ENCODE measurements at places on chromosomes 1 and 21.

DNA sequence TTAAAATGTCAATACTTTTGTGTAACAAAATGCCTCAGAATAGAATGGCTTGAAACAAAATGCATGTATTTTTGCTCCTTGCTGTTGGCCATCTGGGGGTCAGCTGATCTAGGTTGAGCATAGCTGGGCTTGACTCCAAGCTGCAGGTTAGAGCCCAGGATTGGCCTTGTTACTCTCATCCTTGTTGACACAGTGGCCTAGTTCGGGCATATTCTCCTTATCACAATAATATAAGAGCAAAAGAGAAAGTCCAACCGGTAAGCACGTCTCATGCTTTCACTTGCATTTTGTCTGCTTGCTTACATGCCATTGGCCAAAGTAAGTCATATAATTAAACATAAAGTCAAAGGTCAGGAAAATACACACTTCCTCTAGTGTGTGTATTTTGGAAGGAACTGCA is 456.2 kb downstream of the KCNT2 start:
- no peak for DNase-seq

DNA sequence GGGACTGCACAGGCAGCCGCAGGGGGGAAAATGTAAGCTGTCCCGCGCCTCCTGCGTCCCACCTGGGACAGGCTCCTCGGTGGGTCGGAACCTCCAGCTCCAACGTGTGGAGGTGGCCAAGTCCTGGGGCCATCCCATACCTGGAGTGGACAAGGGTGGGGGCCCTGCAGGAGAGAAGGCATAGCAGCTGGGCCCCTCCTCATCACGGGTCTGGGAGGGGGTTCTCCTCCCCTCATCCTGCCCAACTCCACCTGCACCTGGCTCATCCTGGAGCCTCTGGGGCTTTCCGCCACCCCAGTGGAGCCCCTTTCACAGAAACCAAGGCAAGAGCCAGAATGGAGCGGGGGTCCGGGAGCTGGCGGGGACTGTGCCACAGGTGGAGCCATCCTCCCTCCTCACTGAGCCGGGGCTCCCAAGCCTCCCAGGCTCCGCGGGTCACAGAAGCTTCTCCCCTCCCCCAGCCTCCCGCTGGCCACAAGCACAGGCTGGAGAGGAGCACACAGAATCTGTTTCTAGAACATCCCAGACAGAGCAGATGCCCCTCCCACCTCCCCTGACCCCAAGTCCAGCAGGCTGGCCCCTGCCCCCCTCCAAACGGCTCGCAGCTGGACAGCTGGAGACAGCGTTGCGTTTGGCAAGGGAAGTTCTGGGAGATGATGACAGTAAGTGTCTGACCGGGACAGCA is 65.8 kb downstream of the MEGF6 start:
- no peak for DNase-seq

DNA sequence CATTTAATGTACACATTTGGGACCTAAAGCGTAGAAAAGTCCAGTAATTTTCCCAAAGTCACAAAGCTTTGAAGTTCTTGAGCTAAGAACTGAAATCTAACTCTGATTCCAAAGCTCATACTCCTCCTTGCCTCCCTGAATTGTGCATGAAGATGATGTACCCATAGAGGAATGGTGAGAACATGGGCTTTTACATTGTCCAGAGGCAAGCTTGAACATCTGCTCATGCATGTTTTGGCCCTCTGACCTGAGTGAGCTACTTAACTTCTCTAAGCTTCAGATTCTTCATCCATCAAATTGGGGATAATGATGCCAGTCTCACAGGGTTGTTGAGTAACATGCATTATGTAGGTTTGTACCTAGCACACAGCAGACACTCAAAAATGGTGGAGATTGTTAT is 258.4 kb upstream of the HOOK1 start:
- DNase-seq, result no peak

DNA sequence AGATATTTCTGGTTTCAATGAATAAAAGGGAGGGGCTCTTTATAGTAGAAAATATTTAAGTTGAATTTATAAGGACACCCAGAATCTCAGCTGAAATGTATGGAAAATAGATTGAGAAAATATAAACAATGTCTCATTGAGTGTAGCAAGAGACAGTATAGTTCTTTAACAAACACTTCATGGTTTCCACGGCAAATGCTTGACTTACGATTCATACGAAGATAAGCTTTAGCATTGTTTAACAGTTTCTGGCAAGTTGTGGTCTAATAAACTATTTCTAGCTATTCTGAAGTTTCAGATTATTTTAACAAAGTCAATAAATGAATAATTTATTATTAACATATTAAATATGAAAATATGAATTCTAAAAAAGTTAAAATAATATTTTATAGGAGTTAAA is 1419.4 kb downstream of the KCNT2 start:
- DNase-seq, result no peak

- no peak for DNase-seq
These were observed 76.2 kb downstream of the NFIA start for GRCh38 chr1:61158591-61158990.

DNA sequence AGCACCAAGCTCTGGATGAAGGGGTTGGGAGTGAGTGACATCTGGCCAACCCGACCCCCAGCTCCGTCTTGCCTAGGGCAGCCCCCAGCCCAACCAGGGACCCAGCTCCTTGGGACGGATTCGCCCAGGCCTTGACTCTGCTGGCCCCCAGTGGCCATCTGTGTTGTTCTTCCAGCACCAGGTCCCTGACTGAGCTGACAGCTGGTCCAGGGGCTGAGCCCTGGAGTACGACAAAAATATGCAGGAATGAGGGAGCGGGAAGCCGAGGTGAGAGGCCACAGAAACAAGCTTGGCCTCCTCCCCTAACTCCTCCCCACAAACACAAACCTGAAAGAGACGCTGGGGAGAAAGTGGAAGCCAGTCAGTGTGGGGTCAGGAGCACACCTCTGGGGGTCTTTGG is 55.0 kb upstream of the PAX7 start:
- no peak for DNase-seq

DNA sequence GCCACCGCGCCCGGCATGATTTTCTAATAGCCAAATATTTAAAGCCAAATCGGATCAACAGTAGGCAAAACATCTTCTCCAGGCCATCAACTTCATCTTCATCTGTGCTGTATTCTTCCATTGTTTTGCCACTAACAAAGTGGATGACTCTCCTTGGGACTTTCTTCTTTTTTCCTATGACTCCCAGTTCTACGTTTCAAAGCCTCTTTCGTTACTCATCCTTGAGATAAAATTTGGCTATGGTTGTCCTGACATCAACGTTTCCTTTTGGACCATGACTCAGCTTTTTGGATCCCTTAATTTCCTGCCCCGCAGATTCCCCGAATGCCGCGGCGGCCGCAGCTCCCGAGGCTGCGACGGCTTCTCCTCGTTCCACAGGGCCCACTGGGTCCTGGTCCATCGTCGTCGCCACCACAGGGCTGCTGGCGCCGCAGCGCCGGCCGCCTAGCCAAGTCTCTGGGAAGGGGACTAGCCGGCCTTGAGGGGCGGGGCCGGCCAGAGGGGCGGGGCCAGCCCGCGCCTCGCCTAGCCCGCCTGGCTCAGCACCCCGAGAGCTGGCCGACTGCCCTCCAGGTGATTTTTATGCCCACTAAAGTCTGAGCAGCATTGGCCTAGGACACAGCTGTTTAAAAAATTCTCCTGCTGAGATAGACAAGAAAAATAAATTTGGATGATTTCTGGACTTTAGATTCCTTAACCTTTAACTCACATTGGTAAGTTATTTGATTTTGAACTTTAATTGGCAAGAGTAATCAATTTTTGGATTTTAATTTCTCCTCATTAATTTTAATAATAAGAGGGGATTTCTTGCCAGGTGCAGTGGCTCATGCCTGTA is 93.9 kb downstream of the ADCY10 start:
- no peak for DNase-seq

GRCh38 chr1:7388141-7388487 is 383.0 kb upstream of the VAMP3 start:
- DNase-seq, result no peak

DNA sequence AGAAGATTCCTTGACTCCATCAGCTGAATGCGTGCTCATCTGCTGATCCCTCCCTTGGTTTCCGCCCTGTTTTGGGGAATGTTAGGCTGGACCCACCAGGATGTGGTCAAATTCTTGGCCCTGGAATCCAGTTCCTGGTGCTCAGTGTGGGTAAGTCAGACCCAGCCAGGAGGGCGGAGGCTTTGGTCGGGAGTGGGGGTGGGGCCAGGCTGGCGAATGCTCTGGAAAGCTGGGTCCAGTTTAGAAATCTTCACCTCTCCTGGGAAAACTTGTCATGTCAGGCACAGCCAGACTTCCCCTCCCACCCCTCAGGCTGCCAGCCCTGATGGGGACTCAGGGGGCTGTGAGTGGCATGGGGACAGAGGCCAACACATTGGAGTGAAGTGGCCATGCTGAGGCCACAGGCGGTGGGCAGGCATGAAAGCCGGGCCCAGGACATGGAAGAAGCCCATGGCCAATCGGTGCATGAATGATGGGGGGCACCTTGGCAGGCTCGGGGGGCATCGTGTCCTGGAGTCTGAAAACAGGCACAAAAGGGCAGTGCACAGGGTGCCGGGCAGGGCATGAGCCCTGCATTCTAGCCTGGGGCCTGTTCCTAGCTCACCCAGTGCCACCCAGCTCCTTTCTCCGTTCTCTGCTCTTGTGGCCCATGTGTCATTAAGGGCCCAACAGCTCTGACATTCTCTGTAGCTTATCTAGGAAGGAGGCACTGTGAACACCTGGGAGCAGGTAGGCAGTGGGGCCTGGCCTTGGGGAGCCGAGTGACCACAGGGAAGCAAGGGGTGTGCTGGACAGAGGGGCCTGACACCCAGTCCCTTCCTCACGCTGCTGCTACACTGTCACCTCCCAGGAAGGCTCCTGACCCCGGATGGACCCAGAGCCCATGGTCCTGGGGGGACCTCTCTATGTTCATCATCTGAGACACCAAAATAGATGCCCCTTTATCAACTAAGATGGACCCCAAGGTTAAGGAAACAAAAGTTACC is 14.6 kb upstream of the PADI1 start:
- DNase-seq, result no peak

DNA sequence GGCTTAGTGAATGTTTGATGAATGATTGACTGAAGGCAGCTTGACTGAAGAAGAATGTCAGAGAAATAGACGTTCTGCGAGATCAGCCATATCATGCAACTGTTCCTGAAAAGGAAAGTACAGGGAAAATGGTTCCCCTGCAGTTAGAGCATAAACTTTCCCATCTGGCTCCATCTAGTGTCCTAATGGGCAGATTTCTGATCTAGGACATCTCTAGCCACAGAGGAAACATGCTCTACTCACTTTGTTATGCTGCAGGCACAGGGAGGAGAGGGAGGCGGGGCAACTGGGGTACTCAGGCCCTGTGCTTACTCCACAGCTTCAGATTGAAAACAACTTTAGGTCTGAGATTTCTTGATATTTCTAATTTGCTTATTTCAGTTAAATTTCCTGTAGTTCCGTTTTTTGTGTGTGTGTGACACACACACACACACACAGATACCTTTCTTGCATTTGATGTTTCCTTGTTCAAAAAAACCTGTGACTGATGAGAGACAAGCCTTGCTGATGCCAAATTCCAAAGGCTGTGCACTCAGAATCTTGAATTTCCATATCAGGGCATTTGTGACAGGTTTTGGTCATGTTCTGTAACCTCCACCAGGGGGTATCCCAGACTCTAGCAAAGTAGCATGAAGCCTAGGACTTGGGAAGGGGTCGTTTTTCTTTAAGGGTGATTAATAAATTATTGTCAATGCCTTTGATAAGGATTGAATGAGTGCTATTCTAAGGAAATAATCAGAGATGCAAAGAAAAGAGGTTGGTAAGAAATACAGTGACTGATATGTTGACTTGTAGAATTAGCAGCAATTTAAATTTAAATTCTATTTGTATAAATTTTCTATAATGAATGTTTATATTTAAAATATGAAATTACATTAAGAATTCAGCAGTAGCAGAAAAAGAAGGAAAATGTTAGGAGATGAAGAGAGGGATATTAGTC is 139.7 kb upstream of the BEND5 start:
- no peak for DNase-seq

- DNase-seq, result no peak
These were observed 219.4 kb downstream of the DUSP10 start for GRCh38 chr1:221522529-221522940.
